ENCODE measurements at places on chromosomes 12 and 14.
A peak's percentile ranks its signal among the peaks of the same experiment; 100 is the strongest.

DNA sequence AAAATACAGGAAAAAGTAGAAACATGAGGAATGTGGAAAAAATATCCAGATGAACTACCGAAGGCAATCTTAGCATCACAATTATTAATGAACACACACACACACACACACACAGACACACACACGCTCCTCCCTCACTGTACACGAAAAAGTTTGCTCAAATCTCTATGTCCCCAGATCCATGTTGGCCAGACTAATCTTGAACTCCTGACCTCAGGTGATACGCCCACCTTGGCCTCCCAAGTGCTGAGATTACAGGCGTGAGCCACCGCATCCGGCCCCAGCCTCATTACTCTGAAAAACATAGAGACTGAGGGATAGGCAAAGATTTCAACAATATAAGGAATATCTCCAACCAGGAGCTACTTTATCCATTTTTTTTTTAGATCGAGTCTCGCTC lies 17.2 kb downstream of the PITPNM2 start:
- DNase-seq = no peak

GRCh38 chr14:26163761-26164160 lies 434.1 kb downstream of the NOVA1 start:
- DNase-seq = peak; percentile 36

GRCh38 chr12:106425061-106425702 lies 67.6 kb downstream of the POLR3B start:
- DNase-seq = no peak

GRCh38 chr14:58488550-58488949 lies 61.0 kb downstream of the KIAA0586 start:
- peak; percentile 48 for DNase-seq

DNA sequence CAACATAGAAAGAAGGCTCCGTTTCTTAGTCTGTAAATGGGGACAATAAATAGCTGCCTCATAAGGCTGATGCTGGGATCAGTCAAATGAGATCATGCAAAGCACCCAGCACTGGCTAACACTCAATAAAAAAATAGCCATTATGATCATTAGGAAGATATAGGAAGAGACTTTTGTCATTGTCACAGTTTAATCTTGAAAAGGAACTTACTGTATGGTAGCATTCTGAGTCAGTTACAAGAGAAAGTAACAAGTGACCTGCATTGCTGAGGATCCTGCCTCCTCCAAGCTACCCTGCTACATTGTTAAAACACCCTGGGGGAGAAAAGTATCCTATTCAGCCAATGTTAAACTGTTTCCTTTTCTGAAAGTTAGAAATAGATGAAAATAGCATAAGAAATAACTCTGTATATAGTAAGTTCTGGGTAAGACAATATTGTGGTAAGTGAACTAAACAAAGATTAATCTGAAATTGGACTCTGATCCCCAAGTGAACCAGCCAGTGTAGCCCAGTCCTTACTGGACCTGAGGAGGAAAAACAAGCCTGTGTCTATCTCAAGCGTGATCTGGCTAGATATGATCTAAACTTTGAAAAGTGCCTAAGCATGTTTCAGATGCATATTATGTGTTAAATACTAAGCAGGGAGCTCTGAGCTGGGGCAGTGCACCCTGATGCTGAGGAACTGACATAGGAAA lies 3.6 kb upstream of the NUDT4 start:
- no peak for DNase-seq

DNA sequence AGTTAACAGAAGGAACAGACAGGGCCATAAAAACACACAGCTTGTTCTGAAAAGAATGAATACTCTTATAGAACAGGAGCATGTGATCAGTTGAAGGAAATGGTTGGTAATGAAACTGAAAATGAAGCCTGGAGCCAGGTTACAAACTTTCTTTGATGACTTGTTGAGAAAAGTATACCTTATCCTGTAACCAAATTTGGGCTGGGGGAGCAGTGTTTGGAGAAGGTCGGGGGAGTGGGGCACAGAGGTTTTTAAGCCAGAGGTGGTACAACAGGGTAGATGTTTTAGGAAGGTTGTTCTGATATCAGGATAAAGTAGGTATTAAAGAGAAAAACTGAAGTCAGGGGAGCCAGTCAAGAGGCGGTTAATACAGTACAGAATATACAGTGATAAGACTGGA lies 8.2 kb downstream of the GOLT1B start:
- DNase-seq = no peak

GRCh38 chr12:70948236-70948975 lies 27.9 kb upstream of the PTPRR start:
- no peak for DNase-seq

DNA sequence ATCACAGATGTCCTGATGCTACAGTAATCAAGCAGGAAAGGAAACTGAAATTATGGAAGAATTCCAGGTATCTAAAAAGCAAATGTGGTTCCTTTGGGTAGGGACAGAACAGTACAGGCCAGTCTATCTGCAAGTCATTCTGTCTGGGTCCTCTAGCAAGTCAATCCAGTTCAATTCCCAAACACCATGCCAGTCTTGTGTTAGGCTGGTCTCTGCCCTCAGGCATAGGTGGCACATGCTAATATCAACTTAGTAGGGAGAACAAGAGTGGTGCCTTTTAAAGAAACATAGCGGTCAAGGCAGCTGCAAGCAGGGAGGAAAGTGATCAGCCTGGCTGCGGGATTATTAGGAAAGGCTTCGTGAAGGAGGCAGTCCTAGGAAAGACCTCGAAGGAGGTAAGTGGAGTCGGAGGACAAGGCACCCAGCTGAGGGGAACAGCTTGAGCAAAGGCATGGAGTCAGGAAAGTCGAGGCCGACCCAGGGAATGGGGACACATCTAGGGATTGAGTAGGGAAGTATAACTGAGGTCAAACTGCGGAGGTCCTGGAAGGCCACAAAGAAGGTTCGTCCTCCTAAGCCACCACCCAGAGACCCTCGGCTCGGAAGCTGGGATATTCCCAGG lies 3.8 kb upstream of the PLEKHG6 start:
- DNase-seq = no peak

DNA sequence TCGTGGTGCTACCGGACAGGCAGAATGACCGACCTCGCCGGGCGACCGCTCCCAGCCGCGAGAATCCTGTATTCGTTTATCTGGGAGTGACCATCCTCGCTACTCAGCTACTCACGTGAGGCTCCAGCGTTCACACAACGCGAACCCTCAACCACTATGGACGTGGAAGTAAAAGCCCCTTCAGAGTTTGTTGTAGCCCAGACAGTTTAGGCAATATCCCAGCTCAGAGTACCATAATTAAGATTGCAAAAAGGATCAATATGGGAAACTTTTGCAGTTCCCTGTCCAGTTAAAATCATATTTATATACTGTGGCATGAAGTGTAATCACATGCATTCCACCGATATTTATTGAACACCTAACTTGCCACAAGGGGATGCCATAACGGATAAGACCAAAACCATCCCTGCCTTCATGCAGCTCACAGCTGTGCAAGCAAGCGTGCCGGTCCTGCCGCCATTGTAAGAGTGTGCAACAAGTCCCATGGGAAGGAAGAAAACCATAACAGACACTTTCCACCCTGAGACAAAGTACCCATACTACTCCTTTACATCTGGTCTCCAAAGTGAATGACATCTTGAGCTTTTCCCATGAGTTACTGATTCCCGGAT lies 938 bp upstream of the MAX start:
- no peak for DNase-seq

GRCh38 chr14:60206837-60207533 lies 41.8 kb upstream of the DHRS7 start:
- no peak for DNase-seq

DNA sequence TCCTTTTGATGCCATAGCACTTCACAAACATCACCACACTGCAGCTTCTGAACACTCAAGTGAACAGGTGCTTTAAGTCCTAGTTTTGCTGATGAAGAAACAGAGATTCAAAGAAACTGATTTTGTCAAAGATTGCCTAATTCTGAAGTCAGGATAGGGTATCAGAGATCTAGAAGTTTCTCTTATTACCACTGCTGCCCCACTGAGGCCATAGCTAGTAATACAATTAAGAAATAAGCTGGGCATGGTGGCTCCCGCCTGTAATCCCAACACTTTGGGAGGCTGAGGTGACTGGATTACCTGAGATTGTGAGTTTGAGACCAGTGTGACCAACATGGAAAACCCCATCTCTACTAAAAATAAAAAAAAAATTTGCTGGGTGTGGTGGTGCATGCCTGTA lies 458.3 kb upstream of the SEL1L start:
- no peak for DNase-seq

- no peak for DNase-seq
Measured at GRCh38 chr12:89075880-89076540, 276.3 kb downstream of the DUSP6 start.

GRCh38 chr12:127355061-127355841 lies 911.7 kb upstream of the TMEM132C start:
- DNase-seq = peak; percentile 4

DNA sequence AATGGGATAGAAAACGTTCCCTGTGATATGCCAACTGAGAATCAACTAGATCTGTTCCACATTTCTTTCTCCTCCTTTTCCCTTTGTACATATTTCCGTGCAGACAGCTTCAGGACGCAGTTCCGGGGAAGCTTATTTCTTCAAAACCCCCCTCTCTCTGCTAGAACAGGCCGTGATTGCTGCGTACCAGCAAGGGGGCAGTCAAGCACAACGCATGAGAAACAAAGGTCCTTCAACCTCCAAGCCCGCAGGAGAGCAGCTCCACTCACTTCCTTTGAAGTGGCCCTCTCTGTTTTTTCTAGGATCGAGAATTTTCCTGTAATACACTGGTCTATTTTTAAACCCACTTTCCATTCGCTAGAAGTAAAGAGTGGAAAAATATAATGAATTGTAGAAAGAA lies 80.8 kb downstream of the ZNF664 start:
- DNase-seq = peak; percentile 74

All from astrocyte of the spinal cord (primary cell).